ENCODE measurements at places on chromosomes 5 and 9. TPM values are rescaled to one million over a fixed set of nuclear protein-coding genes. Genes with fewer than 3 reads are reported as not detected.

Gene CD72
- 0.63 TPM for total RNA-seq

Gene VAV2
- 14.1 TPM for total RNA-seq

- H3K36me3 ChIP-seq: no peaks in the 10 kb centered on the region
- H3K4me3 ChIP-seq: no peak overlapping the region
- H3K27ac ChIP-seq: no peak overlapping the region
- no peaks in the 10 kb centered on the region for H3K4me1 ChIP-seq
- H3K27me3 ChIP-seq: no peaks in the 10 kb centered on the region
- DNase-seq: no peak
These were observed 263.5 kb downstream of the TMEM38B start for GRCh38 chr9:105957830-105958229.

- H3K4me1 ChIP-seq: no peaks in the 10 kb centered on the region
- H3K4me3 ChIP-seq: no peak overlapping the region
- DNase-seq: peak; percentile 65
- H3K27me3 ChIP-seq: no peaks in the 10 kb centered on the region
These were observed 171.6 kb downstream of the PAX5 start for GRCh38 chr9:36862206-36863145.

Gene SLC25A2
- 4.0 TPM for total RNA-seq

- no peaks in the 10 kb centered on the region for H3K4me1 ChIP-seq
- DNase-seq: no peak
- no peaks in the 10 kb centered on the region for H3K27me3 ChIP-seq
These were observed 22.3 kb upstream of the ZNF474 start for GRCh38 chr5:122107016-122107415.

DNA sequence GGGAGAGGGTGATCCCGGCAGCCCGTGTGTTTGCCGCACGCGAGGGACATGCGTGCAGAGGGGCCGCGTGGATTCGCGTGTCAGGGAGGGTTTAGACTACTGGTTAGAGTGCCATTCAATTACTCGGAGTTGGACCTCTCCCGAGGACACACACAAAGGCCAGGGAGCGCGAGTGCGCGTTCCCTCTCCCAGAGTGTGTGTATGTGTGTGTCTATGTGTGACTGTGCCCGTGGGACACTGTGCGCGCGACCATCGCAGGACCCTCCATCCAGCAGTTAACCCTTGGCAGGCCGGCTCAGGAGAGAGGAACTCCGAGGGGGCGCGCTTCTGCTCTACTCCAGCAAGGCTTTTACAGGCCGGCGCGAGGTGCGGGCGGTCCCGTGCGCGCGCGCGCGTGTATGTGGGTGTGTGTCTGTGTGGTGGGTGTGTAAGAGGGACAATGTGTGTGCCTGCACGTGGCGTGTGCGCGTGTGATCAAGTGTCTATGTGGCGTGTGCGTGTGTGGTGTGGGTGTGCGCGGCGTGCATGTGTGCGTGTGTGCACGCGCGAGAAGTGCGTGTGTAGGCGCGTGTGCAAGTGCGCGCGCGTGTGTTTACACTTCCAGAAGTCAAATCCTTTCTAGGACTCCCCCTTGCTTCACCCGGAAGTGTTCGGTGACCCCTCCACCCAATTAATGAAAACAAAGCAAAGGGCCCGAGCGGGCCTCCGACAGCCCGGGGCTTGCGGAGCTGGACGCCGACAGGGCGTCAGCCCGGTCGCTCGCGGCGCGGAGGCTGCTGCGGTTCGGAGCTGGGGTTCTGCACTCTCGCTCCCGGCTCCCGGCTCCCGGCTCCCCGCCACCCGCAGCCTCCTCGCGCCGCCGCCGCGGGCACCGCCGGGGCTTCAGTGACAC, 75.3 kb upstream of the TBCA start:
- DNase-seq: peak; percentile 31
- no peaks in the 10 kb centered on the region for H3K36me3 ChIP-seq
- no peaks in the 10 kb centered on the region for H3K27me3 ChIP-seq

Gene LURAP1L
- total RNA-seq: 0.74 TPM

DNA sequence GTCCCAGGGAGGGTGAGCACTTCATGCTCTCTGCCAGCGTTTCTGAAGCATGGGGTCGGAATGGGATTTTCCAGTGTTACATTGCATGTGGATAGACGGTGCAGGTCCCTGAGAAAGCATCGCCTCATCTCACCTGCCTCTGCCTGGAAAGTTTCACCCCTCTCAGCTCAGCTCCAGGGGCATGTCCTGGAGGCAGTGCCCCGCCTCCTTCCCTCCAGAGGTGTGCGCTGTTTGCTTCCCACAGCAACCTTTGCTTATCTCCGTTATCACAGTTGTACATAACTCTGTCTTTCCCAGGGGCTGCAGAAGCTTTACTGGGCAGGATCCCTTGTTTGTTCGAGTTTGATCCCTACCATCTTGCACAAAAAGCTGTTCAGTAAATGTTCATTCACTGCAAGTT, 10.7 kb upstream of the CREBRF start:
- no peak overlapping the region for H3K4me3 ChIP-seq
- DNase-seq: no peak
- H3K27me3 ChIP-seq: no peaks in the 10 kb centered on the region
- H3K4me1 ChIP-seq: peaks cover 7% of the 10 kb centered on the region
- H3K27ac ChIP-seq: no peak overlapping the region

- H3K27me3 ChIP-seq: no peaks in the 10 kb centered on the region
- no peaks in the 10 kb centered on the region for H3K36me3 ChIP-seq
- DNase-seq: no peak
- H3K4me1 ChIP-seq: no peaks in the 10 kb centered on the region
- no peak overlapping the region for H3K4me3 ChIP-seq
These were observed 90.9 kb upstream of the MTAP start for GRCh38 chr9:21711504-21711903.

GRCh38 chr5:127297348-127298035, 6.9 kb downstream of the MEGF10 start:
- no peak overlapping the region for H3K27ac ChIP-seq
- DNase-seq: no peak
- H3K27me3 ChIP-seq: no peaks in the 10 kb centered on the region
- no peak overlapping the region for H3K4me3 ChIP-seq
- peaks cover 3% of the 10 kb centered on the region for H3K4me1 ChIP-seq
- H3K36me3 ChIP-seq: no peaks in the 10 kb centered on the region

Gene PCDH12
- total RNA-seq: 2.0 TPM

Gene CCDC180
- 66.1 TPM for total RNA-seq

Gene MPDZ
- total RNA-seq: 38.2 TPM

DNA sequence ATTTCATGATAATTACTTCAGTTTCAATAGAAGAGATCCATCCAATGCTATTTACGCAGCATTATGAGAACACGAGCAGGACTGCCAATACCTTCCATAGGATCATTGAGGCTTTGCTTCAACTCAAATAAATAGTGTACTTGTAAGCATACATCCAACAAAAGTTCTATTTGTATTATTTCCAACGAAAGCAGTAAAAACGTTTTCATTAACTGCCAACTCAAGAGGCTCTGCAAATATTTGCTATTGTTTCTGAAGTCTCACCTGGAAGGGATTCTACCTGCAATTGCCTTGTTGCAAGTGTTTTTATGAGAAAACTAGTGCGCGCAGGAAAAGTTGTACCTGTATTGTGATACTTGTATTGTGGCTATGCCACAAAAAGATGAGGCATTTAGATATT, 11.0 kb upstream of the GNPDA1 start:
- no peaks in the 10 kb centered on the region for H3K27me3 ChIP-seq
- no peaks in the 10 kb centered on the region for H3K36me3 ChIP-seq
- DNase-seq: no peak
- no peaks in the 10 kb centered on the region for H3K4me1 ChIP-seq
- no peak overlapping the region for H3K4me3 ChIP-seq

GRCh38 chr5:43615445-43616184, 12.6 kb downstream of the NNT start:
- no peaks in the 10 kb centered on the region for H3K4me1 ChIP-seq
- no peak for DNase-seq
- no peak overlapping the region for H3K4me3 ChIP-seq
- H3K36me3 ChIP-seq: no peaks in the 10 kb centered on the region

Gene PFN3
- 27.5 TPM for total RNA-seq

DNA sequence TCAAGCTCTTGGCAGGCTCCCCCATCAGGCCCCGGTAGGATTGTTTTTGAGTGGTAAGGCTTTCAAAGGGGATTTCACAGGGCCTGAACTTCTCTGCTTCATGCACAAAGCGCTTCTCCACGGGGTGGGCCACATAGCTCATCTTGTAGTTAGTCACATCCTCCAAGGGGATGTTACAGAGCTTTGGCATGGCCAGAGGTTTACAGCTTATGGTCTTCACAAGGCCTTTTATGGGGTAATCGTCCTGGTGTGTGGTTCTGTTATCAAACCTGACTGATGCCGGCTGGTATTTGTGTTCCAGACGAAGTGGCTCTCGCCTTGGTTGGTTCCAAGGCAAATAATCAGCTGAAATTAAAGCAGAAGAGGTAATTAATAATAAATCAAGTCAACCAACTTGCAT, 104.3 kb downstream of the SAXO1 start:
- no peak for DNase-seq
- no peak overlapping the region for H3K4me3 ChIP-seq
- H3K27me3 ChIP-seq: no peaks in the 10 kb centered on the region
- no peaks in the 10 kb centered on the region for H3K4me1 ChIP-seq

GRCh38 chr9:99056886-99057664, 47.8 kb upstream of the TGFBR1 start:
- DNase-seq: no peak
- H3K27me3 ChIP-seq: no peaks in the 10 kb centered on the region
- H3K36me3 ChIP-seq: no peaks in the 10 kb centered on the region
- H3K4me3 ChIP-seq: no peak overlapping the region
- H3K4me1 ChIP-seq: no peaks in the 10 kb centered on the region
- no peak overlapping the region for H3K27ac ChIP-seq

DNA sequence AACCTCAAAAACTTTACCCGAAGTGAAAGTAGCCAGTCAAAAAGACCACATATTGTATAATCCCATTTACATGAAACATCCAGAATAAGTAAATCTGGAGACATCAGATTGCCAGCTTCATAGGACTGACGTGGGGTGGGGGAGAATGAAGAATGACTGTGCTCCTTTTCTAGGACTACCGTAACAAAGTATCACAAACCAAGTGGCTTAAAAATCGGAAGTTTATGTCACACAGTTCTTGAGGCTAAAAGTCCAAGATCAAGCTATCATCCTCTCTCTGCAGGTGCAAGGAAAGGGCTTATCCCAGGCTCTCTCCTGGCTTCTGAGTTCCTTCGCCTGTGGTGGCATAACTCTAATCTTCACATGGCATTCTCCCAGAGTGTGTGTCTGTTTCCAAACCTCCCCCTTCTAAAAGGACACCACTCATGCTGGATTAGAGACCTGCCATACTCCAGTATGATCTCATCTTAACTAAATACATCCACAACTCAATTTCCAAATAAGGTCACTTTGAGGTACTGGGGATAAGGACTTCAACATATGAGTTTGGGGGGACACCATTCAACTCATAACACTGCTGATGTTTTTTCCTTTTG, 25.5 kb downstream of the ADAM19 start:
- H3K27ac ChIP-seq: no peak overlapping the region
- no peaks in the 10 kb centered on the region for H3K36me3 ChIP-seq
- no peaks in the 10 kb centered on the region for H3K27me3 ChIP-seq
- no peak overlapping the region for H3K4me3 ChIP-seq
- no peak for DNase-seq

DNA sequence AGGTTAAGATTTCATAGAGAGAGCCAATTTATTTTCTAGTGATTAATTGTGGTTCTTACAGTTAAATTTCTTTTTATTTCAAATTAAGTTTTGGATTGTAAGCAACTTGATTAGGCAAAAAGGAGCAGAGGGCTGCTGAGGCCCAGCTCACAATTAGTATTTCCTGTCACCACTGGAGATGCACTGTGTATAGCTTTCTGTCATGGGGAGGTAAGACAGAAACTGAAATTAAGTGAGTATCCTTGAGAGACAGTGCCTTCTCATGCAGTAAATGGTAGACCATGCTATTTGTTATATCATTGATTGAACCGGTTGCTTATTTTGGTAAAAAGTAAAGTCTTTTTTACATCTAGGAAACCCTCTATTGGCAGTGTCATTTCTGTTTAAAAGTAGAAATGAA, 190.7 kb downstream of the CCDC171 start:
- no peak overlapping the region for H3K4me3 ChIP-seq
- no peak for DNase-seq
- H3K36me3 ChIP-seq: no peaks in the 10 kb centered on the region
- no peaks in the 10 kb centered on the region for H3K27me3 ChIP-seq

Gene C5orf58
- total RNA-seq: 40.9 TPM

DNA sequence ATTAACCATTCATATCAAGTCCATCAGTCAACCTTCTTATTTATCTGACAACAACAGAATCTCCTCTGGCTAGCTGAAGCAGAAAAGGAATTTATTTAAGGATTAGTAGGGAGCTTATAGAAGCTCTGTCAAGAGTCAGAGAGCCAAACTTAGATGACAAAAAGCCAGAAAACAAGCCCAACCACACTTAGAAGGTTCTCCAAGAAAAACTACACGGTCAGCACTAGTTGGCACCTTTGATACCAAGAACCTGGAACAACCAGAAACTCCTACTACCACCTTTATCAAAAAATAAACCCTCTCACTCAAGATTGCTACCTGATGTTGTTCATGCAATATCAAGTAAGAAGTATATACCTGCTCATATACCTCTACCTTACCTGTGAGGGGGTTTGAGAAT, 36.9 kb downstream of the RANBP6 start:
- DNase-seq: no peak
- H3K4me1 ChIP-seq: peaks cover 9% of the 10 kb centered on the region
- H3K27me3 ChIP-seq: no peaks in the 10 kb centered on the region
- no peaks in the 10 kb centered on the region for H3K36me3 ChIP-seq
- no peak overlapping the region for H3K4me3 ChIP-seq

- no peak overlapping the region for H3K4me3 ChIP-seq
- H3K4me1 ChIP-seq: no peaks in the 10 kb centered on the region
- H3K36me3 ChIP-seq: no peaks in the 10 kb centered on the region
- H3K27me3 ChIP-seq: no peaks in the 10 kb centered on the region
- no peak overlapping the region for H3K27ac ChIP-seq
These were observed 209.6 kb upstream of the PDE4D start for GRCh38 chr5:60102961-60103693.

DNA sequence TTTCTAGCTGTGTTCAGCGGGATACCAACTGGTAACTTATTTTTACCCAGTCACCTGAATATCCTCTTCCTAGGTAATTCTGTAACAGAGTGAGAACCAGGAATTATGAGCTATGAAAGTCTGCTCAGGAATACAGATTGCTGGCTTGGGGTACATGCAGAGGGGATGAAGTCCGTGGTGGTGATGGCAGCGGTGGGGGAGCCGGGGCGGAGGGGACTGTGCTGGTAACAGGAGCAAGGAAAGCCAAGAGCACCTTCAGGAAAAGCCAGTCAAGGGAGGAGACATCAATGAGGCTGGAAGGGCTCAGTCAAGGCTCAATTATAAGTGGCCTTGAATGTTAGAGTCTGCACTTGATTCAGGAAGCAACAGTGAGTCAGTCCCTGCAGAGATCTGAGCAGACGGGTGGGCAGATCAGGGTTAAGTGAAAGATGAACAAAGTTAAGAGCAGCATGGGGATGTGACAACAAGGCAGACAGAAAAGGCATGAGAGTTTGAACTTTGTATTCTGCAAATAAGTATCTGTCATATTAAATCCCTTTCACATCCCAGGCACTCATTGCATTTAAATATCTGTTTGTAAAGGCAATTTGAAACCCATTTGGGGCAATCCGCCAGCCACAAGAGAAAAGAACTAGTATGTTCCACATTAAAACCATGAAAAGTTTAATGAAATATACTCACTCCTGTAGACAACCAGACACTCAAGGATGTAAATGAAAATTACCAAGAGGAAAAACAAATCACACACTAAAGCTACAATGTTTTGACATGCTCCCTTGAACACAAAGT, 101.2 kb downstream of the TTC39B start:
- no peaks in the 10 kb centered on the region for H3K36me3 ChIP-seq
- no peak for DNase-seq
- no peaks in the 10 kb centered on the region for H3K4me1 ChIP-seq
- no peaks in the 10 kb centered on the region for H3K27me3 ChIP-seq
